ENCODE measurements at places on chromosomes 7 and 10.

- no peak for DNase-seq
These were observed 192.3 kb downstream of the IMMP2L start for GRCh38 chr7:111370002-111370401.

DNA sequence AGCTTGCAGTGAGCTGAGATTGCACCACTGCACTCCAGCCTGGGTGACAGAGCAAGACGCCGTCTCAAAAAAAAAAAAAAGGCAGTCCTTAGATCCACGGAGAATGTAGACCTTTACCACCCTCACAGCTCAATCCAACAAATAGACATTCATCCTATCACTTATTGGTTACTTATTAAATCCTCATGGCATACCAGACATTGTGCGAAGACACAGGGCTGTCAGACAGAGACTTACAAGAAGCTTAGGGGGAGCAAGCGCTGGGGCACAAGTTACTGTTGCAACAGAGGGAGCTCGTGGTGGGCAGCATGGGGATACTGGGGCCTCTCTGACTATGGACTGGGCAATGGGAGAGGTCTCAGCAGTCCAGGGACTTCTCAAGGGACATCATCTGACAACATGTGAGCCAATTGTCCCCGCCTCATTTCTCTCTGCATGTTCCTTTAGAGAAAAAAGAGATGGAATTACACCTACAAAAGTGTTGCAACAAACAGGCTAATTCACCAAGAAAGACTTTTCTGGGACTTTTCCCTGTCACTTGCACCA is 82.8 kb upstream of the TNS3 start:
- DNase-seq = no peak

GRCh38 chr10:83943920-83944319 is 195.4 kb upstream of the GHITM start:
- DNase-seq = no peak

DNA sequence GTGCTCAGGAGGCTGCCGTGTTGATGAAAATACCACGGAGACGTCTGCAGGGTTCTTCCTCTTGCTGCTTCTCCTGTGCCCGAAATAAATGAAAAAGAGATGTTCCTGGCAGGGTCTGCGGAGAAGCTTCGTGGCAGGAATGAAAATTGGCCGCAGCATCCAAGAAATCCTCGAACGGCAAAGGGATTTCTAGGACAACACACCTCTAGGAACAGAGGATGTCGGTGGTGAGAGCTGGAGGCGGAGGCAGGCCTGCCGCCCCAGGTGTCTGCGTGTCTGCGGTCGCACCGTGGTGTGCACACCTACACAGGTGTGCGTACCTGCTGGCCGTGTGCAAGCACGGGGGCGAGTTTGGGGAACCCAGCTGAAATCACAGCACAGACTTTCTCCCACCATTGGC is 43.4 kb downstream of the TMEM130 start:
- DNase-seq = no peak

GRCh38 chr10:97365761-97366351 is 31.3 kb upstream of the FRAT2 start:
- DNase-seq = no peak

- no peak for DNase-seq
These were observed 95.2 kb downstream of the PLCE1 start for GRCh38 chr10:94088926-94089381.

GRCh38 chr7:72190919-72191318 is 221.2 kb downstream of the CALN1 start:
- DNase-seq = no peak

DNA sequence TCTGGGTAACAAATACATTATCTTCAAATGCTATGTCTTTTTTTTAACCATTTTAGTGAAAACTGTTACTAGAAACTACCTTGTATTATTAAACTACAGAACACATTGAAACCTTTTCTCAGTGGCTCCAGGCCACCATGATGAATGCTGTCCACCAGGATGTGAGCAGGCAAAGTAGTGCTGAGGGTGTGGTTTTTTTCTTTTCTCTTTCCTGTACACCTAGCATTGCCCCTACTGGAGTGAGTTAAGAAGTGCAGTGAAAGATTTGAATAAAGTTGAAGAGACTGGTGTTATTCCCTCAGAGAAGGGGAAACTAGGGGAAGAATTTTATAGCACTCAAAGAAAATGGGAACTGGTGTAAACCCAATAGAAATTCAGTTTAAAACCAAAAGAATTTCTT is 120.0 kb upstream of the SAMD8 start:
- DNase-seq = no peak

DNA sequence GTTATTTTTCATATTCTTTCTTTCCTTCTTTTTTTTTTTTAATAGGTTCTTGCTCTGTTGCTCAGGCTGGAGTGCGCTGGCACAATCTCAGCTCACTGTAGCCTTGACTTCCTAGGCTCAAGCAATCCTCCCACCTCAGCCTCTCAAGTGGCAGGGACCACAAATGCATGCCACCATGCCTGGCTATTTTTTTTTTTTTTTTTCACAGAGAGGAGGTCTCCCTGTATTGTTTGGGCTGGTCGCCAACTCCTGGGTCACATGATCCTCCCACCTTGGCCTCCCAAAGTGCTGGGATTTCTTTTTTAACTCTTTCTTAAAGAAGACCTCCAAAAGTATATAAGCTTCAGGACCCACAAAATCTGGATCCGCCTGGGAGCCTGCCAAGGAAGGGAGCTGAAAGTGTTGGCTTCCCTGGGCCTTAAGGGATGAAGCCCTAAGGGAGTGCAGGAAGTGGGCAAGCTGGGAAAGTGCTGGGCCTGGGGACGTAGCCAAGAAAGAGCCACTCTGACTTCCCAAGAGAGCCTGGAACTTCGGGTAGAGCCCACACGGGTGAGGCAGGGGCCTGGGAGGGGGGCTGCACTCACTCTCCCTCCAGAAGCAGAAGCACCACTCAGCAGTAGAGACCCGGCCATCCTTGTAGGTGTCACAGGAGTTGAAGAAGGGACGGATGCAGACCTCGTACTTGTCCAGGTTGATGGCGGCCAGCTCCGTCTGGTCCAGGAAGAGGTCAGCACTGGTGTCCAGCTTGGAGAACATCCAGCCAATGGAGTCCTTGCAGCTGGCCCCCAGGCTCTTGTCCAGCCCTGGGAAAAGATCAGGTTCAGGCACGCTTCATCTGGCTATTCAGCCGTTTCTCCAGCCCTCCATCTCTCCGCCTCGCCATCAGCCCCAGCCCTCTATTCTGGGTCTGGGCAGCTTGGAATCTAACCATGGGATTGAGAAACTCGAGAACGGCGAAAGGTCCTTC is 21.8 kb downstream of the SPOCK2 start:
- no peak for DNase-seq

GRCh38 chr7:12092499-12093130 is 118.5 kb upstream of the TMEM106B start:
- no peak for DNase-seq

DNA sequence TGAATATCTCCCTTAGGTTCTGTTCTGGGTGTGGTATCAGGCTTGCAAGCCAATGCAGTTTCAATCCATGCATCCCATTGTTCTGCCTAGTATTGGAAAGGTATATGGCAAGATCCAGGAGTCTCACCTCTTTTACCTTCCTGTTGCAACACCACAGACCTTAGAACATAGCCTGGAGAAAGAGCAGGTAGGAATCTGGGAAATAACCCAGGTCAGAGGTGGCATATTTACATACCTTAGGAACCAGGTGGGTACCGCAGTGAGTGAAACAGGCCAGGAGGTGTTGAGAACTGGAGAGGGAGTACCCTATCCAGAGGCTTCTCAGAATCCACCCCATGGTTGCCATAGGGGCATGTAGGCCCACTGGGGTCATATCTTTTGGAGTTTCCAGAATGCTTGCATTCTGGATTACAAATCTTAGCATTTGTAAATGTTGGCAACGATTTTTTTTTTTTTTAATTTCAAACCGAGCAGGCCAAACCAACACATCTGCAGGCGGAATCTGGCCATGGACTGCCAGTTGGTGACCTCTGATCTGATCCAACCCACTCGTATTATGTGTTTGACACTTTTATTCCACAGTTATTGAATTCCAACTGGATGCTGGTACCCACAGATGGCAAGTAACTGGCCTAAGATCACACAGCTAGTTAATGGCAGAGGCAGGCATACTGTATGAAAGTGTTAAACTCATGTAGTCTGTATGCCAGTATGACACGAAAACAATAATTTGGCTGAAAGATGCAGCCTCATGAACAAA is 180.3 kb upstream of the TCF7L2 start:
- no peak for DNase-seq

GRCh38 chr7:77765906-77766800 is 32.1 kb downstream of the TMEM60 start:
- DNase-seq = no peak

GRCh38 chr7:96823274-96823673 is 113.6 kb upstream of the SEM1 start:
- no peak for DNase-seq

DNA sequence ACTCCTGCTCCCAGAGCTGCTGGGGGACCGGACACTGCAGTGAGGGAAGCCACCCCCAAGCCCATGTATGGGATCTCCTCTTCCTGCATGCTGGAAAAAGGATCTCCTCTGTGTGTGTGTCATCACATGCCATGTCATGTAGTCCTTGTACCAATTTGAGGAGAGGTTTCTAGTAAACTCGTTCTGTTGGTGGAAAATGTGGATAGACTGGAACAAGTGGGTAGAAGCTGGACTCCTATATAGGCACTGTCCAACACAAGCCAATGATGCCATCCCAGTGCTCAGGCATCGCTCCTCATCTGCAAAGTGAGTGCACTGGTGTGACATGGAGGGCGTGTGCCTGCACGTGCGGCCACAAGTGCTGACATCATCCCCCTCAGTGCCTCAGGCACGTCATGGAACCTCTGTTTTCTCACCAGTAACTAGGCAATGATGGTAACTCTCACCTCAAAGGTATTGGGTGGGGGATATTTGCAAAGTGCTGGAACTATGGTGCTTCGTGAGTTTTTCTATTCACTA is 19.3 kb downstream of the MYO1G start:
- no peak for DNase-seq

DNA sequence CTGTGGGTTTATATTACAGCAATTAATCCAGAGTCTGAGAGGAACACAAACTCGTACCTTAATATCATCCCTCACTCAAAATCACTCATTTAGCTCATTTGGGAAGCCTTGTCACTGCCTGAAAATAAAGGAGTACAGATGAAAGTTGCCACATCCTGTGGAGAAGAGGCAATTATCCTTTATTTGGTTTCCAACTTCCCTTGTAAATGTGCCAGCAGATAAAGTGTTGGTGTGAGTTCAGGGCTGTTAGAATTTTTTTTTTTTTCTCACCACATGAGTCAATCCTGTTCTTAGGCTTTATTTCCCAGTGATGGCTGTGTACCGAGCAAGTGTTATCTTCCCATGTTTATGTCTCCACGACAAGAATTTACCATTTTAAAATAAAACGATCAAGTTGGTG is 99.0 kb upstream of the SMIM30 start:
- no peak for DNase-seq

DNA sequence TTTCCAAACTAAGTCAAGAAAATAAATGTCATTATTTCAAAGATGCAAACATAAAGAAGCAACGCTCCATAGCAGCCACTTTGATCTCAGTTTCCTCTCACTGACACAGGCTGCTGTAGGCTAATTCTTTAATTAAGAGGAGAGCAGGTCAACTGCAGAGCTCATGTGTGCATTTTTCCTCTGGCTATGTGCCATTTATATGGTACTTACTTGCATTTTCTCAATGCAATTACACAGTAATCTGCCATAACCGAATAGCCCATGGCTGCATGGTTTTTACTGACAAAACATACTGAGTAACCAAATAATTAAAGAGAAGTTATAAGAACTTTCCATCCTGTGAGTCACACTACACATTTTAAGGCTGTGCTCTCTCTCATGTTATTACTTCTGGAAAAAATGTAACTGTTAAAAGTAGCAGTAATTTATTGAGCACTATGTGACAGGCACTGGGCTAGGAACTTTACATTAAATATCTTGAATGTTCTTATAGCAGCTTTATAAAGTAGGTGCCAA is 122.0 kb downstream of the ELAPOR2 start:
- no peak for DNase-seq

DNA sequence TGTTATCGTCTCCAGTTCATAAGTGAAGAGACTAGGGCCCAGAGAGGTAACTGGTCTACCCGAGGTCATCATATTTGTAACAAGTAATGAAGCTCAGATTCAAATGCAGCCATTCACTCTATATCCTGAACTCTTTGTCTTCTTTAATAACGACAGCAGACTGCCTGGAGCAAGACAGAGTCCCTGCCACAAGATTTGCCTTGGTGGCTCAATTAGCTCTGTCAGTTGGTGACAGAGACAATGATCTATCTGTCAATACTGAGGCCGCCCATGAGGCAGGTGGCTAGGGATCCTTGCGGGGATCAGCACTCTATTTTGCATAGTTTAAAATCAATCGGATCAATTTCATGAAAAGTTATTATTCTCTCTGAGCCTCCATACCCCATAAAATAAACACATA is 43.9 kb downstream of the SH3PXD2A start:
- DNase-seq = no peak

DNA sequence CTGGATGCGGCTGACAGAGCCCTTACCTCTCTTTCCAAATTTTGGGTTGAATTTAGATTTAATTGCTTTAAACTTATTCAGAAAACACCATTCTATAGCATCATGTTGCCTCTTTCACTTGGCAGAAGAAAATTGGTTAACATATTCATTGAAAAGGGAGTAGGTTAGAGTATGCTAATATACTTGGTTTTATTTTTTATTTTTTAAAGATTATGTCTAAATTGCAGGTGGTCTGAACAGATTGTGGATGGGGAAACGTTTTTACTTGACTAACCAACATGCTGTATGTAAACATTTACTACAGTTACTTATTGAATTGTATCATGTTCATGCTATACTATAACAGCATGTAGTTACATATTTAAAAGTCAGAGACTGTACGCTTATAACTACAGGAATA is 65.6 kb downstream of the DNAH11 start:
- DNase-seq = no peak

GRCh38 chr10:118870467-118871243 is 115.9 kb upstream of the CACUL1 start:
- DNase-seq = no peak

DNA sequence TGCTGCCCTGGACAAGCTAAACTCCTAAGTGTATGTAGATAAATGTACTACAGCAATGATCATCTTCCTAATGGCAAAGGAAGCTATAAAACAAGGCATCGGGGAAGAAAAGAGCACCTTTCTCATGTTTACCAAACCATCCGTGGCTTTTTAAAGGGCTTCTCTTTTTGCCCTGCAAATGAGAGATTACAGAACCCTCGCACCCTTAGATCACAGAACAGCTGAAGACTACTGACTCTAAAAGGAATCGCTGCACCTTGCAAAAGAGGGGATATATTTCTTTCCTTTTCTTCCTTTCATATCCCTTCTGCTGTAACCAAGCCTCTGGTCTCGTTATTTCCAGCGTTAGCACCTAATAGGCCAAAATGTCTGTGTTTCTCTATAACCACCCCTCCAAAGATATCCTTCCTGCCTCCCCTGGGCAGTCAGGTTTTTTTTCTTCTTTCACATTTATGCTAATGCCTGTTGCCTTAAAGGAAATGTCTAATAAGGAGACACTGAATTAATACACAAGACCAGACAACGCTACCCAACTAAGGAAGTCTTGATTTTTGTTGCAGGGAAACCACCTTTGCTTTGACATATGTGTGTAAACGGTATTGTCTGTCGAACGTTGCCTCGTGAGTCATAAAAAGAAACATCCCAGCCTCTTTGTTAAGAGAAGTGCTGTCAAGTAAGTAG is 10.5 kb downstream of the ST8SIA6 start:
- DNase-seq = no peak

All from activated CD8-positive, alpha-beta memory T cell treated with anti-CD3 and anti-CD28 coated beads for 1 hour (primary cell).